ENCODE measurements at places on chromosomes 3 and 15.
A peak's percentile ranks its signal among the peaks of the same experiment; 100 is the strongest.

DNA sequence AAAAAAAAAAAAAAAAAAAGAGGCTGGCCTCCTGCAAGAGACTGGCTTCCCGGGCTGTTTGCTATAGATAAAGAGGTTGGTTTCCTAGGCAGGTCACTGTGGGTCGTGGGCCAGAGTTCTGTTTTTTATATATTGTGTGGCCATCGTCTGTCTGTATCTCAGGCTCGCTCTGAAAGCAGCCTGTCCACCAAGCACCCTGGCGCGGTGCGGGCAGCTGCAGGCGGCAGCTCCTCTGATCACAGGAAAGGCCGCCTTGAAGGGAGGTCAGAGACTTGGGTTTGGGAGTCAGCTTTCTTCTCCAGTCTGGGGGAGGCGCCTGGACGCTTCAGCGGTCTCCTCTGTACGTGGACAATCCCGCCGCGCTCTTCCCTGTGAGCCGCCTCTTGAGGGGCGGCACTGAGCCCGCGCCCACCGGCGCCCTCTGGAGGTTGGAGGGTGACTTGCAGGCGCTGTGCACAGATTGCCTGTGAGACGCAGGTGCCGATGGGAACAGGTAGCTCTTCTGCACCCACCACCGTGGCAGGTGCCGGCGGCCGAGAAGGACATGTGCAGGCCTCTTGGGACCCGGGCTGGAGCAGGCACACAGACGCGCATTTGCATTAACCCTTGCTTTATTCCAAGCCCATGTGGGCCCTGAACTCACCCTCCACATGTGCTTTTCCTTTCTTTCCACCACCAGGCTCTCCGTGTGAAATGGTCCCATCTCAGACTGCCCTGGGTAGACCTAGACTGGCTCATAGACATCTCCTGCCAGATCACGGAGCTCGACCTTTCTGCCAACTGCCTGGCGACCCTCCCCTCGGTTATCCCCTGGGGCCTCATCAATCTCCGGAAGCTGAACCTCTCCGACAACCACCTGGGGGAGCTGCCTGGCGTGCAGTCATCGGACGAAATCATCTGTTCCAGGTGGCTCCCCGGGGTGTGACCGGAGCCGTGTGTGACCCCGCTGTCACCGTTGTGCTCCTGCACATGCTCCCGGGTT lies 89.3 kb downstream of the LRRK1 start:
- DNase-seq, result peak; percentile 87

- no peak for DNase-seq
Observed at GRCh38 chr3:30399394-30400181, 206.8 kb upstream of the TGFBR2 start.

DNA sequence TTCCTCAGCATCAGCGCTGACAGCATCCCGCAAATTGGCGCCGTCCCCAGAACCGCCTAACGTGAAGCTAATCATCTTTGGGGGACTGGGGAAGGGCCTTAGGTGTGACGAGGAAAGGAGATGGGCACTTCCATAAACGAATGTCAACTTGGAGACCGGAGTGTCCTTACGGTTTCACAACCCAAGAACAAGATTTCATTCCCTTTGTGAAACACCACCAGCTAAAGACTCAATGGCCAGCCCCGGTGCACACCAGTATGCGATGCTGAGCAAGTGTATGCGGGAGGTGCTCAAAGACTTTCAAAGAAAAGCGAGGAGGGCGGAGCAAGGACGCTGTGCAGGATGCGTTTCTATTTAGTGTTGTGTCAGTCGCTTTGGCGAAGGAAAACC lies 759 bp upstream of the TTBK2 start:
- DNase-seq, result peak; percentile 36

GRCh38 chr3:69244039-69244438 lies 121.6 kb upstream of the LMOD3 start:
- no peak for DNase-seq

DNA sequence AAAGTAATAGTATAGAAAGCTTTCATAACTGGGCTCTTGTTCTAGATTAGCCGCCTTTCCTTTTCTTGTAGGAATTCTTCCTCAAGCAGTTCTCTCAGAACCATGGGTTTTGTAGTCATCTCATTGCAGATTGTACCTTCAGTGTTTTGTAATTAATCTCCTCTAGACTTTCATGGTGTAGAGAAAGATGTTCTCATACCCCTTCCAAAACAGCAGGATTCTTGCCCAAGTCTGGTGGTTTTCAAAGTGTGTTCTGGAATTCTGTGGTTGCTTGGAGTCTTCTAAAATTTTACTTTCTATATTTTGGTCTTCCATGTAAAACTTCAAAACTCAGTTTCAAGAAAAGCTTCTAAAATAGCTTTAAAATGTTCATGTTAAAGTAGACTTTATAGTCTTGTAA lies 293.8 kb downstream of the PTPRG start:
- DNase-seq, result no peak

- DNase-seq, result no peak
Observed at GRCh38 chr3:109985943-109986555, 648.7 kb upstream of the DPPA4 start.

DNA sequence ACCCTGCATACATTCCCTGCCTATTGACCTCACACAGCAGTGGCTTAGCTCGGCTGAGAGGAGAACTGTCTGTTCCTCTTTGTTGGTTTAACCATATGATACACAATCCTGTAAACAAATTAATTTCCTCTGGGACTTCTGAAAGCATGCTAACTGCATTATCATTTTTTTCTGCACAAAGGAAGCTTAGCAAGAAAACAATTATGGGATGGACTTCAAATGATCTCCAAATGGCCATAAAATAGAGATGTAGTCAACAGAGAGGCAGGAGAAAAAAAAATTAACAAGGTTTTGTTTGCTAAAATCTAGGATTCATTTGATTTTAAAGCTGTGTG lies 14.4 kb upstream of the TMC3 start:
- no peak for DNase-seq

GRCh38 chr3:46393554-46394434 lies 13.1 kb downstream of the CCR5AS start:
- no peak for DNase-seq

DNA sequence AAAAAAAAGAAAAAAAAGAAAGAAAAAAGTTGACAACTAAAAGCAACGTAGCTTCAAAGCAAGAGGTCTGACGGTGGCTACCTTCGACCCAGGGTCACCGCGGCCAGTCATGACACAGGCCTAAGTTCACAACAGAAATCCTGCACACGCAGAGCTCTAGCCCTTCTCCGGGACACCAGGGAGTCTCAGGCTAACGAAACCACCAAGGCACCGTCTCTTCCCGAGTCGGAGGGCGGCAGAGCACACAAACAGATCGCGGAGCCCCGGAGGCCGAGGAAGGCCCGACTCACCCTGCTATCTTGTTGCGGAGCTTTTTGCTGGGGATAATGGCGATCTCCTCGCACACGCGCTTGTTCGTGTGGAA lies 584 bp downstream of the RPS17 start:
- DNase-seq, result no peak

GRCh38 chr3:122689587-122689986 lies 8.9 kb downstream of the PARP14 start:
- no peak for DNase-seq

GRCh38 chr3:66938338-66938963 lies 59.7 kb upstream of the KBTBD8 start:
- no peak for DNase-seq

- no peak for DNase-seq
Observed at GRCh38 chr3:17039594-17039993, 154.8 kb downstream of the PLCL2 start.

GRCh38 chr3:144557515-144557914 lies 585.9 kb downstream of the DIPK2A start:
- no peak for DNase-seq

- peak; percentile 16 for DNase-seq
Observed at GRCh38 chr15:43376017-43376705, 5.3 kb downstream of the TUBGCP4 start.

DNA sequence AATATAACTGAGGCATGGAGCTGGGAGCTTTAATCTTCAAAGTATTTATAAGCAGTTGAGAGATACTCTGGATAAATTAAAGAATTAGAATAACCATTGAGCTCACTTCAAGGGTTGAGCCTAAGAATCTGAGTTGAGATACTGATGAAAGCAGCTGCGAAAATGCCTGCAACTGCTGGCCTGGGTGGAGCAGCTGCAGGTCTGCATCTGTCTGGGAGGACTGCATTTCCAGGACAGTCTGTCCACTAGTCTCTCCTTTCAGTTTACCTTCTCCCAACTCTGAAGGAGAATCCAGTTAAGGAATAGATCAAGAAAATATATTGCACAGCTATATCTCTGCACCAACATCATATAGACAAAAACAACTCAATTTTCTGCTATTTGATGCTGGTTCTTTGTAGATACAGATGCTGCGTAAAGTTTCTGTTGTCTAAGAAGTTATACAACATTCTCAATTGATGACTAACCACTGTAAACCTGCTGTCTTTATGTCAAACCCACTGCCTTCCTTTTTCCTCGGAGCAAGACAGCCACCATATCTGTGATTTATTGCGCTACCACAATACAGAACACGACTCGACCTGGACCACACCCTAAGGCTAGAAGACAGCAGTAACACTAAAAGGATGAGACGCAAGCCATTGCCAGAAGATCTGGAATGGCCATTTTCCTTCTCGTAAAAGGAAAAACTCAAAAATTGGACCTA lies 245.1 kb downstream of the MAGI1 start:
- DNase-seq, result no peak

DNA sequence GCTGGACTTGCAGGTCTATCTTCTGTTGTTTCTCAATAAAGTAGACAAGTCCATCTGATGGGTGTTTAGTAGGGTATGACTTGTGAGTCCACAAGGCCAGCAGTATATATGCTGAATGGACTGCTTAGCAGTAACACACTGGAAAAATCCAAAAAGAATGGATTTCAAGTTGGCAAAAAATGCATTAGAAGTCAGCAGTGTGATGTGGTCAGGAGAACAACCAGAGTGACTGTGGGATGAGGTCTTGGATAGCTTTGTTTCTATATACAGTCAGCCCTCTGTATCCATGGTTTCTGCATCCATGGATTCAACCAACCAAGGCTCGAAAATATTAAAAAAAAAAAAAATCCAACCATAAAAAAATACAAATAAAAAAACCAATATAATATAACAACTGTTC lies 55.8 kb downstream of the LPP start:
- no peak for DNase-seq

GRCh38 chr3:17811646-17812045 lies 69.2 kb upstream of the TBC1D5 start:
- DNase-seq, result no peak

DNA sequence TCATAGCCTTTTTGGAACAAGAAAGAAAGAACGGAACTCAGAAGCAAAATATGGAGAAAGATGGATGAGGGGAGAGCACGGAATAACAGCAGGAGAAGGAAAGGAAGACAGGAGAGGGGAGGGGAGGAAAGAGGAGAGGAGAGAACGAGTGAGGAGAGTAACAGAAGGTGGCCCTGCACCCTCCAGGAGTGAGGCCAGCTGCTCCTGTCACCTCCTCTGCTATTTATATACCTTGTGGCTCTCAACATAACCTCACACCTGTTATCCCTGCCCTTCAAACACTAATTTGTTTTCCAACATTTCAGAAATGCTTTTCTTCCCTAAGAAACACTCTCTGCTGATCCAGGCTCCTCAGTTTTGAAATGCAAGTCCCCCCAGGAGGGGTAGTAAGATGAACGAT lies 53.4 kb upstream of the ATP2B2 start:
- DNase-seq, result no peak

DNA sequence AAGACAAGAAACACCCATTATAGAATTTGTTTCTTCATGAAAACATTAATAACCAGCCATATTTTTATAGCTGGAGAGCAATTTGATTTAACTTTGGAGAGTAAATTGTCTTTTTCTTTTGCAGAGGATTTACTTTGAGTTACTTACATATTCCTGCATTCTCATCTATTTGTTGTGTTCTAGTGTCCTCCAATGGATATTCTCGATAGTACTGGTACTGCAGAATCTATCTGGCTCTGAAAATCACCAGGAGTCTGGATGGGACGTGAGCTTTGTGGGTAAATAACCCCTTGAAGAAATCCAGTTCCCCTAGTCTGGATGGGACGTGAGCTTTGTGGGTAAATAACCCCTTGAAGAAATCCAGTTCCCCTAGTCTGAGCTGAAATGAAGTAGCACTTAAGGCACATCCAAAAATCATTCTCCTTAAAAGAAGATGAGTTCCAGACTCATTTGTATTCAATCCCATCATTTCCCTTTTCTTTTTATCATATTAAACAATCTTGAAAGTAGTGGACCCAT lies 294.1 kb upstream of the UBE2E2 start:
- no peak for DNase-seq

DNA sequence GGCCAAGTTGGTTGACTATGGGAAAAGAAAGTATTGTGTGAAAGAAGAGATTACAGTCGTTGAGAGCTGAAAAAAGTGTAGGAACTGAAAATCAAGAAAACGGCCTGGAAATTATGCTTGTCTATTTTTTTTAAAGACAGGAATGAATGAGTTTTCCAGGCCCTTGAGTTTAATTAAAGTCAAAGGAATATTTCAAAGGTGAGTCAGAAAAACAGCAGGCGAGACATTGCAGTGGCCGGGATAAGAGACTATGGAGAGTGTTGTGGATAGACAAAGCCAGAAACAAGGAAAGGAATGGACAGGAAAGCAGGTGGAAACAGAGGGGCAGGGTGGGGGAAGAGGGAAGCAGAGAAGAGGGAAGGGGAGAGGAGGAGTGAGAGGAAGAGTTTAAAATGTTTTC lies 275.1 kb upstream of the LRTM1 start:
- no peak for DNase-seq

- DNase-seq, result no peak
Observed at GRCh38 chr3:157529751-157530150, 26.5 kb upstream of the VEPH1 start.
